ENCODE measurements at places on chromosomes 7 and 10. TPM values are rescaled to one million over a fixed set of nuclear protein-coding genes. Genes with fewer than 3 reads are reported as not detected.

DNA sequence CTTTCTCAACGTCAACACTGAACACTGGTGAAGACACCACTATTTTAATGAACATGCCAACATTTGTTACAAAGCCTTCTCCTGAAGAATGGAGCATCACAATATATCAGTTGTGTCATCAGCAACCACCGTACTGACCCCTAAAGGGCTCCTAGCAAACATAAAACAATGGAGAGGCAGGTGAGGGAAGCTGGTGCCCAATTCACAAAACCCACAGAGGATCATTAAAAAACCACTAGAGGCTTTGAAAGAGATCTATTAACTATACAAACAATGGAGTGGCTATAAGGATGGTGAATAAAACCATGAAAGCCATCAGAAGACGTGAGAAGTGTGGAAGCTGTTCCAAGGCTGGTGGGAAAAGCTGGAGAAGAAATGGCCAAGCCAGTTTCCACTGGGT lies 150.8 kb downstream of the FAM107B start:
- H3K4me1 ChIP-seq, result peaks cover 4% of the 10 kb centered on the region
- no peaks in the 10 kb centered on the region for H3K27me3 ChIP-seq
- H3K4me3 ChIP-seq, result no peak overlapping the region
- H3K36me3 ChIP-seq, result no peaks in the 10 kb centered on the region
- H3K27ac ChIP-seq, result no peak overlapping the region

DNA sequence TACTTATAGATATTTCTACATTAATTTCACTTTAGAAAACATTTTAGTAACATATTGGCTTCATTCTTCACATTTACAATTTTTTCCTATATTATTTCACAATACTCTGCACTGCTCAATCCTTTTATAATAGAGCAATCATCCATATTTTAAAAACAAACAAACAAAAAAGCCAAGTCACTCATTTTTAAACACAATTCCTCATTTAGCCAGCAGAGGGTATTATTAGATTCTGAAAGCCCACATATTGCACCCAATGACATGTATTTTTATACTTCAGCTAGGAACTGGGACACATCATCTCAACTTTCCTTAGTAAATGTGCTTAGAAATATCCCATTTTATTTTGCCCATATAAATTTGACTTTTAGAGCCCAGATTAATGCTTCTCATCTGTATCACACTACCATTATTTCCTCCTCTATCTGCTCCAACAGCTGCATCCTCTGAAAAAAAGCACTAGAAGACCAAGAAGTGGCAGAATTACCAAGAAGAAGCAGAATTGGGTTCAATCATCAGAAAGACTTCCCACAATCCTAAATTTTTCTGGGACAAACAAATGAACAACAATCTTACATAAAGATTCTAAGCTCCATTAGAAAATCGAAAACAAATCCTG lies 29.5 kb downstream of the CTNNA3 start:
- peak overlapping the region; percentile 47 for H3K27ac ChIP-seq
- H3K36me3 ChIP-seq, result no peaks in the 10 kb centered on the region
- no peak overlapping the region for H3K4me3 ChIP-seq
- H3K4me1 ChIP-seq, result peaks cover 51% of the 10 kb centered on the region
- DNase-seq, result peak; percentile 55

Gene DMTF1
- 51.2 TPM for total RNA-seq

Gene MRC1
- total RNA-seq, result 0.03 TPM

Gene HOXA10
- not detected for total RNA-seq

DNA sequence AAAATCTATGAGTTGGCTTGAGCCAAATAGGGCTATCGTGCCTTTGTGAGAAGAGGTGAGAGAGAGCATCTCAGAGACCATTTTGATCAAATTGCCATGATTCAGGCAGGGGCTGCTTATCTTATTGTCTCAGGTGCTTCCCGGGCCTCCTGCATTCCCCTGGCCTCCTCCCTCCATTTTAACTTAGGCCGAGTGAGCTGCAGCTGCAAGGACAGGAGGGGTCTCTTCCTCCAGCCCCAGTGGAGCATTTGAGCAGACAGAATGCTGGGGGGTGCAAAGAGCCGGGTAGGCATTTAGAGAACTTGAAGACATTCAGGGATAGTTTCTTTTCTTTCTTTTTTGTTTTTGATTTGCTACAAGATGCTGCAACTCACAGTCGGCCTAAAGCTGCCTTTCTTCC lies 59.0 kb downstream of the BUB3 start:
- no peaks in the 10 kb centered on the region for H3K27me3 ChIP-seq
- H3K4me1 ChIP-seq, result no peaks in the 10 kb centered on the region
- H3K4me3 ChIP-seq, result no peak overlapping the region
- no peak overlapping the region for H3K27ac ChIP-seq

Gene CHCHD1
- 37.8 TPM for total RNA-seq

Gene ZNF365
- 0.07 TPM for total RNA-seq

DNA sequence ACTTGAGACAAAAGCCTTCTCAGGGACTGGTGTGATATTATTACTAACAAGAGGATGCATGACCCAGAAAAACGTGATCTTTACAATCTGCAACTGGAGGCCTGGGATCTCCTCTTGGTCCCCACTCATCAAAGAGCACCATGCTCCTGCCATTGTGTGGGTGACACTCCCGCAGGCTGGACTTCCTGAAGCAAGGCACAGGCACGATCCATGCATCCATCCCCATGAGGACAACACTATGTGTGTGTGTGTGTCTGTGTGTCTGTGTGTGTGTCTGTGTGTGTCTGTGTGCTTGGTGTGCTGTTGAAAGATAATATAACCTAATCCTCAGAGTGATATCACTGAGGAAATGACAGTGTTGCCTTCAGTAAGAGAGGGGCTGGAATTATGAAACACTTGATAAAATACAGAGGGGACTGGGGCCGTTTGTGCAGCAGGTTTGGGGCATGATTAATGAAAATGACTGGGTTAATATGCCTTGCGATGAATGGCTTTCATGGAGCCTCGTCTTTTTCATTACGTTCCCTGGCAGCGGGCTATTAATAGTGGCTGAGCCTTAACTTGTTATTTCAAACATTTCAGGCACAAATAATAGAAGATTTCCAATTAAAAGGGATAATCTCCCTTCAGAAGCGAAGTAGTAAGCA lies 180.8 kb upstream of the TCERG1L start:
- H3K4me1 ChIP-seq, result no peaks in the 10 kb centered on the region
- no peak overlapping the region for H3K4me3 ChIP-seq
- no peaks in the 10 kb centered on the region for H3K27me3 ChIP-seq
- H3K36me3 ChIP-seq, result no peaks in the 10 kb centered on the region
- DNase-seq, result no peak

Gene LDB3
- total RNA-seq, result 213 TPM

DNA sequence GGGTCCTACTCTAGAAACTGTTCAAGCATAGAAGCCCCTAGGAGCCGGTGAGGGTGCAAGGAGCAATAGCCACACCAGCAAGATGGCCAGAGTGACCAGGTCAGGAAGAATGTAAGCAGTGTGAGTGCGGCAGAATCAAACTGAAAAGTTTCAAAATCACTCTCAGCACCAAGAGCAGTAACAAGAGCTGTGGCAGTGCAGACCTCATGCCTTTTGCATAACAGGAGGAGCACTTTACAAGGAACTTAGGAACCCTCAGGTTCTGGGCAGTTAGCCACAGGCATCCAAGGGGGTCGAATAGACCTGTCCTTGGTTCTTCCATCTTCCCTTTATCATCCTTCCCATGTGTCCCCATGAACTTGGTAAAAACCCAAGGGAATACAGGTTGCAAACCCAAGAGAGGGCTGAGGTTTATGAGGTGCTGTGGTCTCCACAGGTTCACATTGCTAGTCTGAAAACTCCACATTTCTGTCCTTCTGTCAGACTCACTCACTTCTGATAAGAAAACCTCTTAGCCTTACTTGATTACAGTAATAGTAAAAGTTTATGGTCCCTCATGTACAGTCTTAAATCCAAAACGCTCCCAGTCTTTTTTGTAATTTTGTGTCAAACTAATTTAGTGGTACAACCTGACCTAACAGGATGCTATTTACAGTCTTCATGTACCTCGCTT lies 78.4 kb downstream of the PON1 start:
- H3K4me1 ChIP-seq, result peaks cover 11% of the 10 kb centered on the region
- H3K27ac ChIP-seq, result no peak overlapping the region
- H3K4me3 ChIP-seq, result no peak overlapping the region

Gene HOXA13
- not detected for total RNA-seq

Gene HABP2
- not detected for total RNA-seq

DNA sequence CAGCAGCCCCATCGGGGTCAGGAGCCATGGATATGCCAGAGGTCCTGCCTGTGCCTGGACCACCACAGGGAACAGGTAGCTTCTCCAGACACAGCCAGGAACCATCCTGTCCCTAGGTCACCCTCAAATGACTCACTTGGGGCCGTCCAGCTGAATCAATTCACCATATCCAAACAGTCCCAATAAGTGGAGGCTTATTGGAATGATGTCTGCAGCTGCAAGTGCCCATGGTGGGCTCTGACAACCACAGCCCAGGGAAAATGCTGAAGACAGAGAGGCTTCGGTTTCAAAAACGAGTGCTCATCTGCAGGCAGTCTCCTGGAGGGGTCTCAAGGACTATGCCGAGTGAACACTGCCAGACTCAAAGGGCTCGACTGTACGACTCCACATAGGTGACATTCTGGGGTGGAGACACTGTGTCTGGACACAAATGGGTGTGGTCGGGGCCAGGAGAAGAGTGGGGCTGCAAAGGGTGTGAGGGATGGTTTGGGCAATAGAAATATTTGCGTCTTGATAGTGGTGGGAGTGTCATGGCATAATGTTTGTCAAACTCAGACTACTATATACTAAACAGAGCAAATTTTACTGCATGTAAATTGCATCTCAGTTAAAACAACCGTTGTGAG lies 204.8 kb downstream of the TNS3 start:
- H3K27ac ChIP-seq, result no peak overlapping the region
- no peaks in the 10 kb centered on the region for H3K27me3 ChIP-seq
- H3K36me3 ChIP-seq, result no peaks in the 10 kb centered on the region
- H3K4me3 ChIP-seq, result no peak overlapping the region
- H3K4me1 ChIP-seq, result peaks cover 17% of the 10 kb centered on the region

DNA sequence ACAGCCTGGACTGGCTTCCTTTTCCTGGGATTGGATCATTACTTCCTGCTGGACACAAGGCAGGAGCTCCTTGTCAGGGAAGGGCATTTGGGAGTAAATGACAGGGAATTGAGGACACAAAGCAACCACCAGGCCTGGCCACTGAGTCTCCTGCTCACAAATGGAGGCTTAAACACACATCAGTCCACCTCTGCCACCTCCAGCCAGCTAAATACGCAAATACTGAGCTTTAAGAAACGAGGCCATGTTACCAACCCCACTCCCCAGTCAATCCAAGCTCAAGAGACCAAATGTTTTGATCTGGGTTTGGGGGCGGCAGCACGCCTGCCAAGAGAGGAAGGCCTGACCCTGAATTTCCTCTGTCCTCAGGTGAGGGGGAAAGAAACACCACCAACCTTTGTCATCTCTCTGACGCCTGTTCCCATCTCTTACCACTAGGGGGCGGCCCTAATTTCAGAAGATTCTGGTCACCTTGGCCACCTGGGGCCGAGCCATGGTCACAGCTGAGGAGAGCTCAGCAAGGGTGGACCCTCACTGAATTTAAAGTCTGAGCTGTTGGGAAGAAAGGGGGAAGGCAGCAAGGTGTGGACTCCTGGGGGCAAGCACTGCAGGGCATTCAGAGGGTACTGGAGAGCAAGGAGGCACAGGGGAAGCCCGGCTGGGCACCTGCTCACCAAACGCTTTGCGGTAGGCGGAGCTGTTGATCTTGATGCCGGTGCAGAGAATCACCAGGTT lies 16.5 kb downstream of the AIFM2 start:
- DNase-seq, result peak; percentile 41
- H3K27me3 ChIP-seq, result no peaks in the 10 kb centered on the region
- H3K36me3 ChIP-seq, result peaks cover 6% of the 10 kb centered on the region
- no peak overlapping the region for H3K4me3 ChIP-seq
- no peaks in the 10 kb centered on the region for H3K4me1 ChIP-seq

DNA sequence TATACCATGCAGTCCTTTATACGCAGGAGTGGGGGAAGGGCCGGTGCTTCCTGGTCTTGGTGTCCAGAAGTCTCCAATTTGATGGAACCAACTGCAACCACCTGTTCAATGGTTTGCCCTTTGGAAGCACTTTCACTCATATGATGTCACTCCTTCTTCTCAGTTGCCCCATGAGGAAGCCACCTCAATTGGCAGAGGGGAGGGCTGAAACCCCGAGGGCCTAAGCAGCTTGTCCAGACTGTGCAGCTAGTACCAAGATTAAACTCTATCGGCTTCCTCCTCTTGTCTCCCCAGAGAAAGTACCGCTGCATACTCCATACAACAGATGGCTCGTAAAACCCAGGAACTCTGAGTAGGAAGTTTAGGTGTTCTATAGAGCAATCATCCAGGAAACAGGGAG lies 789.4 kb downstream of the TYW1 start:
- no peak for DNase-seq
- no peaks in the 10 kb centered on the region for H3K27me3 ChIP-seq
- no peak overlapping the region for H3K27ac ChIP-seq
- H3K4me1 ChIP-seq, result no peaks in the 10 kb centered on the region
- H3K36me3 ChIP-seq, result no peaks in the 10 kb centered on the region

DNA sequence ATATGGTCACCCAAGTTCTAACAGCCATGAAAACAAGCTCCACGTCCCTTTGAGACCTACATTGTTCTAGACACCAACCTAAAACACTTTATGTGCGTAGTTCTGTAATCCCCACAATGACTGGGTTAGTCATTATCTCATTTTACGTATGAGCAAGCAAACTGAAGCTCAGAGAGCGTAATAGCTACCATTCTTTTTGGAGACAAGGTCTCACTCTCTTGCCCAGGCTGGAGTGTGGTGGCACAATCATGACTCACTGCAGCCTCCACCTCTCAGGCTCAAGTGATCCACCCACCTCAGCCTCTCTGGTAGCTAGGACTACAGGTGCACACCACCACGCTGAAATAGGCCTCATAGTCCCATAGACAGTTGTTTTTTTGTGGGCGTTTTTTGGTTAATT lies 10.5 kb downstream of the DAGLB start:
- H3K4me3 ChIP-seq, result no peak overlapping the region
- no peaks in the 10 kb centered on the region for H3K36me3 ChIP-seq
- H3K27me3 ChIP-seq, result no peaks in the 10 kb centered on the region
- no peak for DNase-seq
- H3K27ac ChIP-seq, result no peak overlapping the region

GRCh38 chr7:35019801-35020200 lies 17.5 kb downstream of the DPY19L1 start:
- peaks cover 7% of the 10 kb centered on the region for H3K4me1 ChIP-seq
- no peak for DNase-seq
- no peaks in the 10 kb centered on the region for H3K36me3 ChIP-seq
- no peak overlapping the region for H3K27ac ChIP-seq
- no peak overlapping the region for H3K4me3 ChIP-seq

Gene H2BK1
- not detected for total RNA-seq

Gene SLC26A5
- total RNA-seq, result 0.15 TPM

DNA sequence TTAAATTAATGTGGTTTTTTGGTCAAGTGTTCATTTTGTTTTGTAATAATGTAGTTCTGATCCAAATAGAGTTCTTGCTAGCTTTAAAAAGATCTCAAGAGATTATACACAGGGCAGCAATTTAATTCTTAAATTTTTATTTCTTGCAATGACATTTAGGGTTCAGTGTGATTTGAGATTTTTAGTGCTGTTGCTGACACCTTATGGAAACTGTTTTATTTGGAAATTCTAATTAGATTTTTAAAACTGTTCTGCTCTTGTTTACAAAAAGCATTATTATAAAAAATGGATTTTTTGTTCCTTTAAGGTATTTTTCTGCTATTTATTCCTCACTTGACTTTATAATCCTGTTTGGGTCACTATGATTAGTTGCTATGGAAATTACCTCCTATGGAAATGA lies 72.1 kb downstream of the RTKN2 start:
- no peak overlapping the region for H3K27ac ChIP-seq
- H3K27me3 ChIP-seq, result no peaks in the 10 kb centered on the region
- no peaks in the 10 kb centered on the region for H3K4me1 ChIP-seq
